ENCODE measurements at places on chromosomes 3 and 15.
A peak's percentile ranks its signal among the peaks of the same experiment; 100 is the strongest.

DNA sequence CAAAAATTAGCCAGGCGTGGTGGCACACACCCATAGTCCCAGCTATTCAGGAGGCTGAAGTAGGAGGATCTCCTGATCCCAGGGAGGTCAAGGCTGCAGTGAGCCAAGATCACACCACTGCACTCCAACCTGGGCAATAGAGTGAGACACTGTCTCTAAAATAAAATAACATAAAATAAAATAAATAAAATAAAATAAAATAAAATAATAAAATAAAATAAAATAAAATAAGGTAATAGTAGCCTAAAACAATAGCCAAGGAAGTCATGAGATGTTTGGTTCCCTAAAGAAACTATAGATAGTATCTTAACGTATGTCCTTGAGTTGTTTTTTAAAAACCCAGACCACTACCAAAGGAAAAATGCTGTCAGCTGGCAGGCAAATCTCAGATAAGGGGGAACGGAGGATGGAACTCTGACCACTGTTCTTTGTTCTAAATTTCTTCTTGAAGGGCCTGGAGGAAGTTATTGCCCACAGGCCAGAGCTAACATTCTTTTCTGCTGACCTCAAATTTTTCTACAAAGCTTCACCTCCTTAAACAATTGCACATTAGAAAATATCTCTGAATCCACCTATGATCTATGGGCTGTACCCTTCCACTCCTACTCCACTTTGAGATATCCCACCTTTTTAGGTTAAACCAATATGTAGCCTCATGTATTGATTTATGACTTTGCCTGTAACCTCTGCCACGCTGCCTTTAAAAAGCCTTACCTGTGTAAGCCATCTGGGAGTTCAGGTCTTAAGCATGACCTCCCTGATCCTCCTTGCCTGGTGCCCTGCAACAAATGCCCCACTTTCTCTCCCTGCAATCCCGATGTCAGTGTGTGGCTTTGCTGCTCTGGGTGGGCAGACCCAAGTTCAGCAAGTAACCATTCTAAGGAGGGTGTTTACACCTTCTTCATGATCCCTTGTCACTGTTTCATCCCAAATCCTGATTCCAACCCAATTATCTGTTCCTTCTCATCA lies 126.2 kb upstream of the BHLHE40 start:
- DNase-seq, result no peak

DNA sequence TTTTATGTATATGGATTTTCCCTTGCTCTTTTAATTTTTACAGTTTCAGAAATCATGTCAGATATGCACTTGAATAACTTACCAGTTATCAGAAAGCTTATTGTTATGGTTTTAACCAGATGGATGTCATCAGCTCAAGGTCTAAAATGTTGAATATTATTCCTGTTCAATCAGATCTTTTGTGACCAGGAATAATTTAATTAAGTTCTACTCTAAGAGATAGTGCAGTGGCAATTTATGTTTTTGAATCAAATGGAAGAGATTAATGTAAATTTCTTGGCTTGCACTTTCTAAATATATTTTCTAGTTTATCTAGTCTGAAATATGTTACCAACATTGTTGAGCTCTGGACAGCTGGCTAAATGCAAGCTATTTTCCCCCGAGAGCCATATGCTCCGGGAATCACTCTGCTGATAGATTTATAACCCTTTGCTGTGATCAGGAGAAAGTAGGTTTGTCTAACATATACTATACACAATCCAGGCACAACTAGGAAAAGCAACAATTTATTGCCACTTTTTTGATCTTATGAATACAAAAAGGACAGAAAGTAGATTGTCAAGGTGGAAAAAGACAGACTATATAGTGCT lies 76.8 kb upstream of the CD96 start:
- no peak for DNase-seq

DNA sequence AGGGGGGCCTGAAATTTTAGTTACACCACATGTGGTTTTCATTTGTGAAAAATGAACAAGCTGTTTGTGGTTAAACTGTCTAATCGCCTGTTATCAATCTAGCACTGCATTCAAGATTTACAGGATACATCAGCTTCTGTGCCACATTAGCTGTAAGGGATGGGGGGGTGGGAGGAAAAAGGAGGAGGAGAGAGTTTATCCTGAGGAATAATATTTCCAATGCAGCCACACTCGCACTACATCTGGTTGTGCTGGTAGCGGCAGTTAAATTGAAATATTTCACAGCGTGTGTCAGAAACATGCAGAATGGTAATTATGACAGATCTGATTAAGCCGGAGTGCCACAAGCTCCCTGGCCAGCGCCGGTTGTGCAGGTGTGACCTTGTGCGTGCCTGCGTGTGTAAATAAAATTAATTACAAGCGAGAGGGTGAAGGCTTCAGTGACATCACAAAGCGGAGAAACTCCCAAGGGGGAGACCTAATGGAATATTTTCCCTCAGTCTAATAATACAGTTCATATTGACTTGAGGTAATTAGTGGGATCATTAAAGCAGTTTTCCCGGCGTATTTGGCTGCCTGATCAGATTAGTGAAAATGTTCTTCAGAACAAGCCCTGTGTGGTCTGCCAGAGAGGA lies 55.5 kb downstream of the SATB1 start:
- DNase-seq, result no peak

GRCh38 chr15:26690778-26691177 lies 82.1 kb downstream of the GABRB3 start:
- DNase-seq, result no peak

DNA sequence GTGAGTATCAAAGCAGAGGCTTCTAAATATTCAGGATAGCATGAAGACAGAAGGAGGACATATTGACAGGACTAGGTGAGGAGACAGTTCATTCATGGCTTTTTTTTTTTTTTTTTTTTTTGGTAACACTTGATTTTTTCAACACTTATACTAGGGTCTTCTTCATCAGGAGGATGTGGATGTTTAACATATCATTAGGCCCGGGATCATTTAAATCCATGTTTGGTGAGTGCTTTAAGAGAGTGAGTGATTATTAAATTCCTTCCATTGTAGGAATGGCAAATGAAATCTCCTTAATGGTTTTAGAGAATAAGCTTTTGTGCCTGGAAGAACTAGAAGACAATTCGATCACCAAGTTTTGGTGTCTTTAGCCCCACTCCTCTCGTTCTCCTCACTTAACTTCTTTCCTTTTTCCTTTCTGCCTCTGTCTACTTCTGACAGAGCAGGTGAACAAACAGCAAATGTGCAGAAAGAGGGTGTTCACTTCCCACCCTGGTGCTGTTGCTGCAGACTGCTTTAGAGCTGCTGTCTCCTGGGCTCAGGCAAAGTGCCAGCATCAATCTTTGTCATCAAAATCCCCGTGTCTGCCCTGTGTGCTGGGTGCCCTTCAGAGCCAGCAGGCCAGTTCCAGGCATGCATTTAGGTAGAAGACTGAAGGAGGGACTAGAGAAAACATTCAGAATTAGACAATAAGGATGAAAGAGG lies 35.6 kb upstream of the RAB11A start:
- DNase-seq, result no peak

GRCh38 chr15:55740981-55741832 lies 1.7 kb downstream of the PRTG start:
- DNase-seq, result no peak

GRCh38 chr3:194632226-194632808 lies 902 bp downstream of the TMEM44 start:
- DNase-seq, result peak; percentile 4

DNA sequence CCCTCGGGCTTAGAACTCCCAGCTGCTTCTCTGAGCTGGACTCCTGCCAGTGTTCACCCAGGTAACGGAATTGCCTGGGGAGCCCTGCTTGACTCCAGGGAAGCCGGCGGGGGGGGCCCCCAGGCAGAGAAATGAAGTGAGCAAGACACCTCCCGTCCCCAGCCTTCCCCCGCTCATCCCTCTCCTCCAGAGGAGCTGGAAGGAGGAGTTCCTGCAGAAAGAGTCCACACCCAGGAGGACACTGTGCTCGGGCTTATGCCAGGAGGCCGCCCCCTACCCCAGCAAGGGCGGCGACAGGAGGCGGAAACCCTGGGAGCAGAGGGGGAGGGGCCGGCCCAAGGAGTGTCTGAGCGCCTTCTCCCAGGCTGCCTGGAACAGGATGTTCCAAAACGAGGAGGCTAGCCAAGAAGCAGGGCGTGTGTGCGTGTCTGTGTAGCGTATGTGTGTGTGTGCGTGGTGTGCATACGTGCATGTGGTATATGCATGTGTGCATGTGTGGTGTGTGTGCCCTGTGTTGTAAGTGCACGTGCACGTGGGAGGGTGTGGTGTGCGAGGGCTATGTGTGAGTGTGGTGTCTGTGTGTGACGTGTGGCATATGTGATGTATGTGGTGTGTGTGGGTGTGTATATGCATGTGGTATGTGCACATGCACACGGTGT lies 511.3 kb downstream of the SHQ1 start:
- no peak for DNase-seq

GRCh38 chr3:110731148-110731547 lies 340.5 kb upstream of the NECTIN3 start:
- DNase-seq, result no peak

- no peak for DNase-seq
Observed at GRCh38 chr15:66778314-66778665, 76.3 kb downstream of the SMAD6 start.

DNA sequence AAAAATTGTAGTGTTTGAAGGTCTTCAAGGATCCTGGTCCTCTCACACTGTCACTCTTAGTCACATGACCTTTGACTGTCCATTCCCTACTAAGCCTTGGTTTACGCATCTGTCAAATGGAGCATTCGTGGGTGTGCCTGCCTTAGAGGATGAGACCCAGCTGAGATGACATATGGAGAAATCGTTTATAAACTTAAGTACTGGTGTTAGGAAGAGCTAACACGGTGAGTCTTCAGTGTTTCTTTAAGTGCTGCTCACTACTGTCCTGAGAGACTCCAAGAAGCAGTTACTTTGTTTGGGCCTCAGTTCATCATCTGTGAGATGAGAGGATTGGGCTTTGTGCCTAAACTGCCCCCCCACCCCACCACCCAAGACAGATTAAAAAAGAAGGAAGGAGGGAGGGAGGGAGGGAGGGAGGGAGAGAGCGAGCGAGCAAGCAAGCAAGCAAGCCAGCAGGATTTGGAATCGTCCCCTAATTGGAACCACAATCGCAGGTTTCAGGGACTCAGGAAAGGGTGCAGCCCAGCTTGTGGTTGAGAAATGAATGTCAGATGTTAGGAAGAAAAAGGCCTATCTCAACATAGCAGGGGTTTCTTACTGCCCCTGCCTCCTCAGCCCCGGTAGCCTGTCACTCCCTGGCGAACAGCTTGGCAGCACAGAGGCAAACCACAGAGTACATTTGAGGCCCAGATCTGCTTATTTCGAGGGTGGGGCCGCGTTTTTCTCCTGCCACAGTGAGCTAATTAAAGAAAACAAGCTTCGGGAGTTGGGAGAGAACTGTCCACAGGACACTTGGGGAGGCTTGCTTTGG lies 32.7 kb downstream of the SMAD3 start:
- DNase-seq, result no peak

GRCh38 chr3:112786881-112787579 lies 59.6 kb downstream of the CD200R1L start:
- DNase-seq, result no peak

GRCh38 chr3:188904670-188905069 lies 267.1 kb upstream of the TPRG1 start:
- no peak for DNase-seq

DNA sequence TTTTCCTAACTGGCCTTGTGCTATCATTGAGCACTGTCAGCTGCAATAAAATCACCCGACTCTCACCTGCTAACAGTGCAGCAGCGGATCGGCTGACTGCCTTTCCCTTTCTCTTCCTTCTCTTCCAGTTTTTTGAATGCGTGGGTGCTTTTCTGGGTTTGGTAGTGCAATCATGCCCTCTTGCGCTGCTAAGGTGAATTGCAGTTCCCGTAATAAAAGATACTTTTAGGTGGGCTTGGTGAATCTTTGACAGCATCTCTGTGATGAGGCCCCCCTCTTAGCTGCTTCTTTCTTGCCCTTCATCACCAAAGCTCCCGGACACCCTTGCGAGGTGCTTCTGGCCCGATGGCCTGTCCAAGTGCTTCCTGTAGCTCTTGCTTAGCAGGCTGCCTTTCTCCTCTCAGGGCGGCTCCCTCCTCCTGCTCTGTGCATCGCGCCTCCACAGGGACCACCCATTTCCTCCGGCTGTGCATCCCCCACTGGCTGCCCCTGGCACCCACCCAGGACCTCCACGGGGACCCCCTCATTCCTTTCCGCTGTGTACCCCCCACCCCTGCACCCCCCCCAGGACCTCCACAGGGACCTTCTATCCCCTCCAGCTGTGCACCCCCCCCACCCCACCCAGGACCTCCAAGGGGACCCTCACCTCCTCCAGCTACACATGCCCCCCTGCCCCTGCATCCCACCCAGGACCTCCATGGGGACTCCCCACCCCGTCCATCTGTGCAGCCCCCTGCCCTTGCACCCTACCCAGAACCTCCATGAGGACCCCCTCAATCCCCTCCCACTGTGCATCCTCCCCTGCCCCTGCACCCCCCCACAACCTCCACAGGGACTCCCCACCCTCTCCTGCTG lies 50.8 kb upstream of the RPL32 start:
- peak; percentile 14 for DNase-seq

DNA sequence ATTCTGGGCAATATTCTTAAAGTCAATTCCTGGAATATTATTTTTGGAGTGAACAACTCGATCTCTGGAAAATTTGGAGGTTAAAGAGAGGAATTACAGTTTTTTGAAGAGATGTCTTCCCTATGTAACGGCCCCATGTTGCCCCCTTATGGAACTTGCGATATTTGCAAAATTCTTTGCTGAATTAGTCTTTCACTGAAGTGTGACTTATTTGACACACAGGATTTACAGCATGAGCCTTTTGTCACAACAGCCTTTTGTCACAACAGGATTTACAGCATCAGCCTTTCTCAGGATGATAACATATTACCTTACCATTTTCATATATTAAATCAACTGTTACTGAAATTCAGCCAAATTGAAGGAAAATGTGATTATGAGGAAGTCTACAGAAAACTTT lies 37.8 kb upstream of the SPTSSB start:
- peak; percentile 8 for DNase-seq

- DNase-seq, result no peak
Observed at GRCh38 chr3:30544812-30545211, 61.6 kb upstream of the TGFBR2 start.

GRCh38 chr3:73215281-73215680 lies 153.8 kb downstream of the EBLN2 start:
- no peak for DNase-seq

DNA sequence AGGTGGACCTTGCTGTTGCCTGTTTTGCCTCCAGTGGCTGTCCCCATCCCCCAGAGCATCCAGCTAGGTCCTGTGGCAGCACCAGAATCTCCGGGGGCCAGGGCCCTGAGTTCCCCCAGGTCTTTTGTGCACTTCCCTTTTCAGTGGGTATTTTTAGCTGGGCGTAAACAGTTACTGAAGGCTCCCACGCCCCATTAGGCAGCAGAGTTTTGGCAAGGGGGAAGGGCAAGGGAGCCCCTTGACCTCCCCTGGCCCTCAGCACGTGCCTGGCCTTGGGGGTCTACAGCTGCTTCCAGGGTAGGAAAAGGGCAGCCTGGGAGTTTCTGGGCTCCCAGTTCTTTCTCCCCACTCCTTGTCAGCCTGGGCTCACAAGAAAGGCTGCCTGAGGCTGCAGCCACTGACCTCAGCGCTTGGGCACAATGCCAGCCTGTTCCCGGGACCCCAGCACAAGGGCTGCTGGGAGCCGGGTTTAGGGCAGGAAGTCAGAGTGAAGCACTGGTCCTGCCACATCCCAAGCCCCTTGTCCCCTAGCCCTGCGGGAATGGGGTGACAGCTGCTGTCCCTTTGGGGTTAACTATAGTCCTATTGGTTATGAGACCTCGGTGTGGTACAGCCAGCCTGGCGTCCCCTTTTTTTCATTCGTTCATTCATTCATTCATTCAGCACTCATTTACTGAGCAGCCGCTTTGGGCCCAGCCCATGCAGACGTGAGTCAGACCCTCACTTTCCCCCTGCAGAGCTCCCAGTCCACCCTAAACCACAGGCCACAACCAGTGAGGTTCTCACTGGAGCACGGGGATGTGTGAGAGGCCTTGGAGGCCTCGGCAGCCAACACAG lies 8.4 kb downstream of the CSK start:
- DNase-seq, result no peak
